ENCODE measurements at places on chromosomes 4 and X. TPM values are rescaled to one million over a fixed set of nuclear protein-coding genes. Genes with fewer than 3 reads are reported as not detected.

DNA sequence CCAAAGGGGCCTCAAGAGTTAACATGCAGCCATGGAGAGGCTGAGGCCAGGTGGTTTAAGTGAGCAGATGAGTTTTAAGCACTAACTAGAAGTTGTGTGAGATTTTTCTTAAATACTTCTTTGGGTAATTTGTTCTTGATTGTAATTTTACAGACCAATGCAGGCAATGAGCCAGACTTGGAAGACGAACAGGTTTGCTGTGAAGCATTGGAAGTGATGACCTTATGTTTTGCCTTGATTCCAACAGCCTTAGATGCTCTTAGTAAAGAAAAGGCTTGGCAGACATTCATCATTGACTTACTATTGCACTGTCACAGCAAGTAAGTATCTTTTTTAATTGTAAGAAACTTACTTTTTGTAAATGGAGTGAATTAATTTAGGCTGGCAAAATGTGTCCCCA is 103.9 kb downstream of the USP9X start:
- no peak for DNase-seq

GRCh38 chr4:139144161-139144859 is 32.7 kb downstream of the ELF2 start:
- peak; percentile 60 for DNase-seq

The CFAP47 gene
- not detected for total RNA-seq

DNA sequence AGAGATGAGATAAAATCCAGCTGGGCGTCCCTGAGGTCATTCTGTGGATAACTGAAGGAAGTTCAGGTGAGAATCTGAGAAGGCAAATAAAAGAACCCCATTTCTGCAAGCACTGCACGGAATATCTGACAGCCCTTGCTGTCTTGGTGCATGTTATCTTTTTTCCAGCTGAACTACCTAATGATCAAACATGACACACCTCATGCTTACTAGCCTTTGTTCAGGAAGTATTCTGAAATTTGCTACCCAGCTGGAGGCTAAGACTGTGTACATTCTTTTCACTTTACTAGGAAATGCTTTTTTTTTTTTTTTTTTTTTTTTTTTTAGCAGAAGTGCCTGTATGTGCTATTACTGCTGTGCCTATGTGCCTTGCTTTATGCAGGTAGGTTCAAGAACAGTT is 718.1 kb downstream of the SMARCA1 start:
- DNase-seq, result no peak

DNA sequence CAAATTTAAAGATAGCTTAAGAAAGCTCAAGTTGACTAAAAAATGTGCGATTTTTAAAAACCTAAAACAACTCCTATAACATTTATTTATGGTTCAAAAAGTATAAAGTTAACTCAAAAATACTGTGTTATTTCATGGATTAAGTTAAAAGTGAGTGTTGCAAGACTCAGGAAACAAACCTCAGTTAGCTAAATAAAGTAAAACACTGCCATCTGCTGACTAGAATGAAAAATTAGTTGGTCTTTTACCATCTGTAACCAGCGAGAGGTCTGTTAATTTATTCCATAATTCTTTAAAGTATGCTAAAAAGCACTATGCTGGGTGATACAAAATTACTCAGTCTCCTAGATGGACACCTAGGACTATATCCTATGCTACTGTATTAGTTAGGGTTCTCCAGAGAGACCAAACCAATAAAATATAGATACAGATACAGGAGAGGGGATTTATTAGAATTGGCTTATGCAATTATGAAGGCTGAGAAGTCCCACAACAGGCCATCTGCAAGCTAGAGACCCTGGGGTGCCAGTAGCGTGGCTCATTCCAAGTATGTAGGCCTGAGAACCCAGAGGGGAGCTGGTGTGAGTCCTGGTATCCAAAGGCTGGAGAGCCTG is 4.9 kb upstream of the WDFY3 start:
- no peak for DNase-seq

- no peak for DNase-seq
These were observed 76.7 kb downstream of the CPEB2 start for GRCh38 chr4:15078682-15079642.

The PRR32 gene
- total RNA-seq, result 3.9 TPM

- DNase-seq, result no peak
These were observed 57.5 kb downstream of the TEC start for GRCh38 chr4:48212165-48212564.

The DDX53 gene
- not detected for total RNA-seq

- DNase-seq, result no peak
These were observed 1961.5 kb upstream of the TENM3 start for GRCh38 chr4:180281724-180282123.

DNA sequence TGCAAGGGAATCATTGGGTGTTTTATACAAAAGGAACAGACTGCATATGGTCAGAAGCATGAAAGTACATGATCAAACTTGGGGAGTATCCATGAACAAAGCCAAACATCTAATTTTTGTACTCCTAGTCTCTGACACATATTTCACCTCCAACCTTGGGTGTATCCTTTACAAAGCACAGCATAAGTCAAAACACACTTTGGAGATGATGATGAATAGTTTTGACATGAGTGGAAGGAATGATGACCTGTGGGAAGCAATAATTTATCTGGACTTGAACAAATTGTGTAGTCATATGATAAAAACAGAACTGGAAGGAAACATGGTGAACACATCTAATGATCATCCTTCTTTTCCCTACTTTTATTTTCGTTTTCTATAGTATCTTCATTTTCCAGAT is 108.7 kb upstream of the PLS3 start:
- no peak for DNase-seq

DNA sequence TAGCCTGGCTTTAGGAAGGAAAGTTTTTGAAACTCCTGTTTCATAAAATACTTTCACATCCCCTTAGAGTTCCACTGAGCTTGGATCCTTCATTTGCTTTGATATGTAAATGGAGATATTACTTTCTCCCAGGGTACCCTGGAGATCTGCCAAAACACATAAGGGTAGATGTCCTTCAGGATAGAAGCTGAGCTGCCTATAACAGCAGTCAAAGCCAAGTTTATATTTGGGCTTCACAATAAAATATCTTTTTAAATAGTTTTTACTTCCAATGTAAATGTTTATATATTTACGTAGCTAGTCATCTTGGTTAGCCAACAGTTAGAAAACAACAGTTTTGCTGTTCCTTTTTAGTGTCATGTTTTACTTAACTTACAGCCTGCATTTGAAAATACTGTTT is 742.3 kb upstream of the POU3F4 start:
- no peak for DNase-seq

DNA sequence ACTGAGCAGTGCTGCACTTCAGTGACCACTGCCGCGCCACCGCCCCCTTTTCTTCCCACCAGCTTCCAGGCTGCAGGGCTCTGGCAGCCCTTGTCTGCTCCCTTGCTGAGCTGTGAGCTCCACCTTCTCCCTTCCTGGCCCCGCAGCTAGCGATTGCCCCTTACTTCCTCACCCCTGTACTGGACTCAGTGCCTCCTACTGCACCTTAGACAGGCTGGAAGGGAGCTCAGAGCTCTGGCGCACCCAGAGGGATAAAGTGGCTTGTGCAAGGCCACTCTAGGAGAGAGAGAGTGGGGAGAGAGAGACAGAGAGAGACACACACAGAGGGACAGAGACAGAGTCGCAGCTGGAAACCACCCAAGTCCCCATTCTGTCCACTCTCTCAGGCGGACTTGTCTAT is 6.0 kb downstream of the RASL11B start:
- peak; percentile 45 for DNase-seq

The FAM47A gene
- not detected for total RNA-seq

The MUC7 gene
- not detected for total RNA-seq

DNA sequence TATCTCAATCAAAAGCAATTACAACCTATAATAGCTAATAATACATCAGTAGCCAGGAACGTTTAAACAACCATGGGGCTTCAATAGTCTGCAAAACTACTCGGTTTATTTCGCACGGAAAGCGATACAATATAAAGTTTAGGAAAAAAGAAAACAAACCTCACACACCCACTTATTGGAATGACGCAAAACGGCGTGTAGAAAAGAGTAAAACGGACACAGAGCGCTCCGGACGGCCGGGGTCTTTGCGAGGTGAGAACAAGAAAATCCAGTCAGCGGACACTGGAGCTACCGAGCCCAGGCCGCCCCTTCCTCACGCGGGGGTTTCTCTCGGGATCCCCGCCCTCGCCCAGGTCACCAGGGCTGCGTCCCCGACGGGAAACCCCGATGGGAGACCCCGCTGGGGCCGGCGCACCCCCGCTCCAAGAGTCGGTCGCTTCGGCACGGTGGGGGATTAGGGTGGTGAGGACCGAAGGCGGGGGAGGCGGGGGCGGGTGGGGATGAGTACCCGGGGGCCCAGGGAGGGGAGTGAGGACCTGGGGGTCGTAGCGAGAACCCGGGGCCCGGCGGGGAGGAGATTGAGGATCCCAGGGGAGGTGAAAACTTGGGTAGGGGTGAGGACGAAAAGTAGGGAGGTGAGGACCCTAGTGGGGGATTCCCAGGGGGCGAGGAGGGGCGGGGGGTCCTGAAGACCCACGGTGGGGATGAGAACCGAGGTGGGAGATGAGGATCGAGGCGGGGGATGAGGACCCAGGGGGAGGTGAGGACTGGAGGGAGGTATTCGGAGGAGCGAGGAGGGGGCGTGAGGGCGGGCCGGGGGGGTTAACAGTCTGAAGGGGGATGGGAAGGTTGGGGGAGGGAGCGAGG is 737 bp downstream of the NELFA start:
- DNase-seq, result peak; percentile 23

GRCh38 chr4:152700151-152700550 is 20.4 kb upstream of the TMEM154 start:
- DNase-seq, result no peak

The FAM9B gene
- not detected for total RNA-seq

The SPATA18 gene
- 3.1 TPM for total RNA-seq

The PLXNB3 gene
- total RNA-seq, result 5.9 TPM

The SSX1 gene
- total RNA-seq, result not detected

DNA sequence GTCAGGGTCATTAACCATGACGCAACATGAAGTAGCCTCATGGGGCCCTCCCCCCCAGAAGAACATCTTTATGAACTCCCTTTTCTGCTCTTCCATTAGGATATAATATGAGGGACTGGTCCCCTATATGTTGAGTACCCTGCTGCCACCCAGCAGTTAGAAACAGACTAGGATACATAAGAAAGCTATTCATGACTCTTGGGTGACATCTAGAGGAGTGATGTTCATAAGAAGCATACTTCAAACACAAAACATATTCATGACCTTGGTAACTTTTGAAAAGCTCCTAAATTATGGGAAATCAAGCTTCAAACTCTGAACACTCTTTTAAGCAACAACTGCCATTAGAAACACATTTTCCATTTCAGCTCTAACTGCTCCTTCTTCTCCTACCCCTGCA is 155.2 kb upstream of the SPIN4 start:
- no peak for DNase-seq

GRCh38 chr4:95190751-95191436 is 357.9 kb downstream of the UNC5C start:
- no peak for DNase-seq

The FAAH2 gene
- total RNA-seq, result 0.41 TPM

- DNase-seq, result no peak
These were observed 25.6 kb downstream of the ZBTB49 start for GRCh38 chr4:4315461-4316149.

DNA sequence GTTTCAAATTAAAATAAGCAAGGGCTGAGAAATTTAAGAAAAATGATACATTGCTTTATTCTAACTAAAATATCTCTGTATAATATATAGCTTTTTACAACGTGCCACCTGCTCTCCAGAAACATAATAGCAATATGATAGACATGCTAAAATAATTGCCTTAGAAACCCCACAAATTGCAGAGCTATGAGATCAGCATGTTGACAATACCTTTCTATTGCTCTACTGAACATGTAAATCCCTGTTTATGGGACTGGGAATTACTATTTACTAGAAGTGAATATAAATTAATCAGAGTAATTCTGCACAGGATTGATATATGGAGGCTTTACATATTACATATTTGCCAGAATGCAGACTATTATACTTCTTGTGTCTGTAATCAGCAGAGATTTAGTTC is 1831.1 kb upstream of the IGFBP7 start:
- no peak for DNase-seq

- no peak for DNase-seq
These were observed 115.1 kb downstream of the RBM47 start for GRCh38 chr4:40514497-40514951.

- DNase-seq, result no peak
These were observed 13.6 kb upstream of the AKAP17A start for GRCh38 chrX:1577845-1578244.

DNA sequence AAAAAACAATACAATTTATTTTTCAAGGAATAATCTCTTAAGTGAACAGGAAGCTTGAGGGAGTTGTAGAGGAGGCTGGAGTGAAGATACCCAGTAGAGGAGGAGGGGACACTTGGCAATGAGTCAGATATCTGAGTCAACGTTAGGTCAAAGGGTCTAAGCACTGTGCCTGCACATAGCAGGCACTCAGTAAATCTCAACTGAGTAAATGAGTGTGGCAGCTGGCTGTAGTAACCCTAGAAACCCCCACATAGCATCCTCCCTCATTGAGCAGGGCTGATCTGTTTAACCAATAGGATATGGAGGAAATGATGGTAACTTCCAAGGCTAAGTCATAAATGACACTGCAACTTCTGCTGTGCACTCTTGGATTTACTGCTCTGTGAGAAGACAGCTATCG is 186.0 kb upstream of the FAM241A start:
- DNase-seq, result no peak

GRCh38 chrX:21675931-21676330 is 17.8 kb upstream of the KLHL34 start:
- DNase-seq, result no peak

The ATG4A gene
- total RNA-seq, result 17.2 TPM

The SLC38A5 gene
- 5.0 TPM for total RNA-seq

DNA sequence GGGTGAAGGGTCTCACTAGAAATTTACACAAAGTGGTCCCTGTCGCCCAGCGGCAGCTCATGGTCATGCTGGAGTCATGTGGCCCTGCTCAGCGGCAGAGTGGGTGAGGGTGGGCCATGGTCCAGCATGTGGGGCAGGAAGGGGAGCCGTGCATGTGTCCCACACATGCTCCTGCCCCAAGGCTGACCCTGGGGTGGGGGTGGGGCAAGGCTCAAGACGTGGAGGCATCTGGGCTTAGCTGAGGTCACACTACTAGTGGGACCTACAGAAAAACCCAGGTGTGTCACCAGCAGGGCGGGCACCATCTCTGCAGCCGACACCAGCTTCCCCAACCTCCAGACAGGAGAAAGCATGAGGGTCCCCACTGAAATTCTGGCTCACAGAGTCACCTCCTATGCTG is 42.4 kb downstream of the EVC start:
- DNase-seq, result no peak

DNA sequence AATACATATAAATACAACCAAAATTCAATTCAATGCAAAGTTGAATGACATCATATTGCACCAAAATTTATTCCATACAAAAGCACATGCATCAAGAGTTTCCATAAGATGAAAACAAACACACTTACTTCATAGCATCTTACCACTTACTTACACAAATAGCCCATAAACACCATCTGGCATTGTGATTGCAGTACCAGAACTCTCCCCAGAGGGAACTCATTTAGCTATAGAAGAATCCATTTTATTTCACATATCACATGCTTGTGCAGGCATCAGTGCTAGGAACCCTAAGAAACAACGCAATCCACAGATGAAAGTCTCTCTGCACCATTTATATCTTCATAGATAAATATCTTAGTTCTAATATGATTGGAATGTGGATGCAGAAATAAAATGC is 77.9 kb downstream of the SLC7A11 start:
- DNase-seq, result no peak

GRCh38 chr4:113921089-113921794 is 58.2 kb downstream of the ARSJ start:
- DNase-seq, result no peak

GRCh38 chr4:145623831-145624230 is 4.6 kb downstream of the MMAA start:
- DNase-seq, result no peak
